Uterine smooth muscle cell (primary cell): ENCODE measurements at places on chromosomes 7 and 10. TPM values are rescaled to one million over a fixed set of nuclear protein-coding genes. Genes with fewer than 3 reads are reported as not detected.

COL13A1 gene
- total RNA-seq, result 31.8 and 35.9 TPM in 2 replicates

PRKAR2B gene
- 15.6 and 23.4 TPM in 2 replicates for total RNA-seq

LIPN gene
- not detected in 2 replicates for total RNA-seq

KAZALD1 gene
- 6.2 and 6.4 TPM in 2 replicates for total RNA-seq

CPED1 gene
- 117 and 158 TPM in 2 replicates for total RNA-seq

TDRD1 gene
- 0.44 and 0.62 TPM in 2 replicates for total RNA-seq

FOXP2 gene
- 3.5 and 6.6 TPM in 2 replicates for total RNA-seq

MOSPD3 gene
- total RNA-seq, result 3.5 and 5.6 TPM in 2 replicates

SLC18A2 gene
- total RNA-seq, result not detected in 2 replicates

PNLIPRP1 gene
- not detected in 2 replicates for total RNA-seq

CLCN1 gene
- not detected in 2 replicates for total RNA-seq

PRSS2 gene
- total RNA-seq, result not detected in 2 replicates

GSAP gene
- 19.5 and 20.8 TPM in 2 replicates for total RNA-seq

CUBN gene
- 0.87 and 1.5 TPM in 2 replicates for total RNA-seq

TFEC gene
- 0.11 and 0.50 TPM in 2 replicates for total RNA-seq

ITPRID1 gene
- total RNA-seq, result not detected in 2 replicates

ELFN1 gene
- 0.77 and 1.2 TPM in 2 replicates for total RNA-seq

GALNT17 gene
- total RNA-seq, result under 0.01 TPM in 1 of 2 replicates, not detected in the other

NPSR1 gene
- not detected in 2 replicates for total RNA-seq

TFPI2 gene
- 380 and 620 TPM in 2 replicates for total RNA-seq

FAS gene
- total RNA-seq, result 59.2 and 80.0 TPM in 2 replicates

LAMB1 gene
- 208 and 292 TPM in 2 replicates for total RNA-seq

MOGAT3 gene
- total RNA-seq, result not detected in 2 replicates

AKR1C8 gene
- total RNA-seq, result not detected in 2 replicates

VAX1 gene
- total RNA-seq, result not detected in 2 replicates

GHRHR gene
- total RNA-seq, result not detected in 2 replicates

UTF1 gene
- total RNA-seq, result 0.12 TPM in 1 of 2 replicates, not detected in the other

ALKBH4 gene
- 12.7 and 17.6 TPM in 2 replicates for total RNA-seq

CDH23 gene
- under 0.01 and 0.12 TPM in 2 replicates for total RNA-seq

CRHR2 gene
- not detected in 2 replicates for total RNA-seq

PEX1 gene
- 18.5 and 22.4 TPM in 2 replicates for total RNA-seq

OR9A2 gene
- not detected in 2 replicates for total RNA-seq

WIPF3 gene
- total RNA-seq, result not detected in 2 replicates

GRM3 gene
- total RNA-seq, result not detected in 2 replicates

CAMK1D gene
- 5.6 and 8.0 TPM in 2 replicates for total RNA-seq
